ENCODE measurements at places on chromosomes 4 and X.

GRCh38 chrX:15221321-15221720 is 48.6 kb downstream of the ASB9 start:
- no peak for DNase-seq

DNA sequence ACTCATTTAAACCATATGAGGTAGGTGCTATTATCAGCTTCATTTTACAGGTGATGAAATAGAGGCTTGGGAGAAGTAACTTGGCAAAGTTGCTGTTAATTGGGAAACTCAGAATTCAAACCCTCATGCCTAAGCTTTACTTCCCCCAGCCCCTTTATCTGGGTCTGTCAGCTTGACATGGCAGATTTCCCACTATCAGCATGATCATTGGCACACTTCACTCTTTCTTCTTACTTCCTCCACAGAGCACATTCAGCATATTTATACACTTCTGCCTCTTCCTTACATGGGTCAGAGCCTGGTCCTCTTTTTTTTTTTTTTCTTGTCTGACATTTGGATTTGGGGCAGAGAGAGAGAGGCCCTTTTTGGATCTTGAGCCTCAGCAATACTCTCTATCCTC is 56.5 kb upstream of the ARX start:
- no peak for DNase-seq

GRCh38 chr4:48642421-48643374 is 137.4 kb downstream of the FRYL start:
- no peak for DNase-seq

DNA sequence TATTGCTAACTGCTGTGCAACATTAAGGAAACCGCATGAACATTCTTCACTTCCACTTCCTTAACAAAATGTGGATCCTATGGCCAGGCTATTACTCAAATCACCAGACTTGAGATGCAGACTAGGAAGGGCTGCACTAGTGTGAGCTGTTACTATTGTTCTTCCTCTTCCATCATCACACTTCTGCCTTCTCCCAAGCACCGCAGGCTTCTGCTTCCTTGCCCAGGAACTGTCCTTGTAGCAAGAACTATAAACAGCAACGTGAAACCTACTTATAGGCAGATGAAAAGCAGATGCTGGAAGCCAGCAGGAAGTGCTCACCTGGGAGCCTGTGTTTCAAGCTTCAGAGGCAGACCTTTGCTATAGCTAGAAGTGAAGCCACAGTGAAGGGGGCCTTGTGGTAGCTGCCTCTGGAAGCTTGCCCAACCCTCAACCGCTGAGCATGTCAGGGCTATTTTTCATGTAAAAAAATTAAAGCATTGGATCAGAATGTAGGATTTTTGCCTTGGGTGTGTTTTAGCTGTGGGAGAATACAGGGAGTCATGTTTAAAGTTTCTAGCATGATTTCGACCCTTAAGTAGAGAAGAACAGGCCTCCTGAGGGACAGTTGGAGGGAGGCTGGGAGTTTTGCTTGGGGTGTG is 43.9 kb downstream of the CLNK start:
- no peak for DNase-seq

DNA sequence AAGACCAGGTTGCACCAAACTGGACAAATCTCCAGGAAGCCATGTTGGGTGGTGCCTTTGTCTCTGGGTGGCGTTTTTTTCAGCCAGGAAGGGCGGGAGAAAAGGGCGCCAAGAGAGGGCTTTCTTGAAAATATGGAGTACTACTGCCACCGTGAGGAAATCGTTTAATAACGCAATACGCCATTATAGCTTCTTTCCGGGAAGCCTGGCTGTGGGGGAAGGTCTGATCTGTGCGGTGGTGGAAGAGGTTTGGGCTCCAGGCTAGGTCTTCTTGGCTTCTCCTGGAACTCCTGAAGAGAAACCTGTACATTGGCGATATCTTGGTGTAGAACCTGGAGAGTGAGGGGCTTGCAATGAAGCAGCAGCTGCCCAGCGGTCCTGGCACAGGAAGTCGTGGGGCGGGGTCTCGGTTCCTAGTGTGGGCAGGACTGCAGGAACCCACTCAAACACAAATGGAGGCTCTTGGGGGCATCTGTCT is 202.7 kb downstream of the OR13H1 start:
- peak; percentile 77 for DNase-seq

DNA sequence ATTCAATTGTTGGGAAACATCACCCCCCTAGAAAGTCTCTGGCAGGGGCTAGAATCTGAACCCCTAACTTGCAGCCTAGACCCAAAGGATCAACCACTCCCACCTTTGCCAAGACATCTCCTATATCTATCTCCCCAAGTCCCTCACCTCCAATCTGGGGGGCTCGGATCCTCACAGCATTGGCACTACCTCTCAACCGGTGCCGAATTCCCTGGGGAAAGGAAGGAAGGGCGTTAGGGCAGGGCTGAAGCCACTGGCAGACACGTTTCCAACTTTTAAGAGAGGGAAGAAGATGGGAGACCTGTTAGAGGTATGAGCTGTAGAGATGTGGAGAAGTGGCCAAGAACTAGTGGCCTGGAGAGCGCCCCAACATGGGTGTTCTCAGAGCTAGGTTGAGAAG is 2.7 kb downstream of the TIMM17B start:
- no peak for DNase-seq

GRCh38 chr4:106303548-106304281 is 12.3 kb downstream of the TBCK start:
- no peak for DNase-seq

DNA sequence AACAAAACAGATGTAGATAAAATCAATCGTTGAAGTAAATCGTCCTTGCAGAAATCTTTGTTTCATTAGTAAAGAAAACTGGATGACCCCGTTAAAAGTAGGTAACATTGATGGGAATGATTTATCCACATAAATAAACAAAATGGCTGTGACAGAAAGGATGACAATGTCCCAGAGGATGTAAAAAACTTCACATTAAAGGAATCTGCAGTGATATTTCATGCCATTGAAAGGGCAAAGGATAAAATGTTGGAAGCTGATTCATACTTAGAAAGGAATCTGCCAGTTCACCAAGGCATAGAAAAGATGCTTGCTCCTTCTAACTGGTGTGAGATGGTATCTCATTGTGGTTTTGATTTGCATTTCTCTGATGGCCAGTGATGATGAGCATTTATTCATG is 24.2 kb upstream of the EPGN start:
- no peak for DNase-seq

DNA sequence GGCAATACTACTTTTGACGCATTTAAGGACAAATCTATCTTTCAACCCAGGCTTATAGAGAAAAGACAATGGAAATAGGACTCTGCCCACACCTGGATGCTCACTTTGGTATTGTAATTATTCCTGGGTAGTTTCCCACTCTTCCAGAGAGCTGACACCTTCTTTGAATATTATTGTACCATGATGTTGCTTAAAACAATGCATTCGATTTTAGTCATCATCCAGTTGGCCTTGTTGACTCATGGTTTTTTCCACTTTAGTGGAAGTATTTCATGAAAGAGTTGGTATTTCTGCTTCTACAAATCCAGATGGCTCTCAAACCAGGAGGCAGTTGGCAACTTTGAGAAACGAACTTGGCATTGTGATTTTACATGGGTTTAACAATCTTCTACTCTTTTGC is 124.2 kb downstream of the ENOX2 start:
- no peak for DNase-seq

DNA sequence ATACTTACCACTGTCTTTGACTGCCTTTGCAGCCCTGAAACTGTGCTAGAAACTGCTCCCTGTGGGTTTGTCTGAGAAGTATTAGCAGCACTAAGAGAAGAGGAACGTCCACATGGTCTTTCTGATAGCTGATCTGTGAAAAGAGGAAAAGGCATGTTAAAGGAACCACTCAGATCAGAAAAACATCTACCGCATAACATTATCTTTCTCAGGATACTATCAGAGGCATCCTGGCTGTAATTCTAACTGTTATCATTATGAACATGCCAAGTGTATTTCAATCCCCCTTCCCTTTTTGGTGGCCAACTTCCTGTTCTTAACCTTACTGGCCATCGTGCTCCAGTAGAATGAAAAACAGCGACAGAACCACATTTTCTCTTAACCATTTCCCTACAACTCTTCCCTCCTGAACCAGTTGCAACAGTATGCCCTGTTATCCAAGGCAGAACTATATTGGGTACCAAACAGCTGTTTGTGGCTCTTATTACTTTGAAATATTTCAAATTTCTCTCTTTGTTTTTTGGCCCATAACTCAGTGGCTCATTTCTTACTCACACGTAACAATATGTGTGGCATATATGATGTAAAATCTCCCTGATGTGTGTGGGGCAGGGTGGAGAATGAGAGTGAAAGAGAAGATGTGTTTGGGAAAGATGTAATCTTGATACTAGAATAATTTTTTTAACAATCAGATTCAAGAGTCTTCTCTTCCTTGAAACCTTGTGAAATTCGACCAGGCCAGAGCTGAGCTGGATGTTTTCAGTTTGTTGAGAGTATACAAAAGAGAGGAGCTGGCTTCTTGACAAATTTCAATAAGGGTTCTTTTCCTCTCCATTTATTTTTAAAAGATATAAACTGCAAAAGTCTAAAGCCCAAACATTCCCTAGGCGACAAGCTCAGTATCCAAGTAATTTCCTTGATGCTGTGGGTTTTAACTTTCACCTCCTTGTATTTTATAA is 35.2 kb downstream of the ARHGEF6 start:
- no peak for DNase-seq

DNA sequence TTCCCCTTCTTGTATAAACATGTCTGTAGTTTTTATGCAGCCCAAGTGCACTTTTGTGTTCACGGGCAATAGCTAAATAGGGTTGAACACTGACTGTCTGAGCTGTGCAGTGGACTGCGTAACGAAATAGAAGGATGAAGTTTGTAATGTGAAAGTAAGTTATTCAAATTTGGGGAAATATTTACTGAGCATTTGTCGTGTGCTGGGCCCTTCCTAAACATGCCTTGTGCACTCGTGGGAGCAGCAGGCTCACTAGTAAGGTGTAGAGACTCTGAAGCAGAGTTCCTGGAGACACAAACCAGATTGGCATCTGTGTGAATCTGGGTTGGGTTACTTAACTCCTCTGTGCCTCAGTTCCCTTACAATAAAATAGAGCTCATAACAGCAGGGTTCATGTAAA is 51.7 kb upstream of the C1QTNF7 start:
- no peak for DNase-seq

GRCh38 chr4:110211007-110211769 is 12.8 kb upstream of the ELOVL6 start:
- peak; percentile 21 for DNase-seq

GRCh38 chr4:72311291-72311690 is 257.7 kb downstream of the ADAMTS3 start:
- DNase-seq, result no peak

DNA sequence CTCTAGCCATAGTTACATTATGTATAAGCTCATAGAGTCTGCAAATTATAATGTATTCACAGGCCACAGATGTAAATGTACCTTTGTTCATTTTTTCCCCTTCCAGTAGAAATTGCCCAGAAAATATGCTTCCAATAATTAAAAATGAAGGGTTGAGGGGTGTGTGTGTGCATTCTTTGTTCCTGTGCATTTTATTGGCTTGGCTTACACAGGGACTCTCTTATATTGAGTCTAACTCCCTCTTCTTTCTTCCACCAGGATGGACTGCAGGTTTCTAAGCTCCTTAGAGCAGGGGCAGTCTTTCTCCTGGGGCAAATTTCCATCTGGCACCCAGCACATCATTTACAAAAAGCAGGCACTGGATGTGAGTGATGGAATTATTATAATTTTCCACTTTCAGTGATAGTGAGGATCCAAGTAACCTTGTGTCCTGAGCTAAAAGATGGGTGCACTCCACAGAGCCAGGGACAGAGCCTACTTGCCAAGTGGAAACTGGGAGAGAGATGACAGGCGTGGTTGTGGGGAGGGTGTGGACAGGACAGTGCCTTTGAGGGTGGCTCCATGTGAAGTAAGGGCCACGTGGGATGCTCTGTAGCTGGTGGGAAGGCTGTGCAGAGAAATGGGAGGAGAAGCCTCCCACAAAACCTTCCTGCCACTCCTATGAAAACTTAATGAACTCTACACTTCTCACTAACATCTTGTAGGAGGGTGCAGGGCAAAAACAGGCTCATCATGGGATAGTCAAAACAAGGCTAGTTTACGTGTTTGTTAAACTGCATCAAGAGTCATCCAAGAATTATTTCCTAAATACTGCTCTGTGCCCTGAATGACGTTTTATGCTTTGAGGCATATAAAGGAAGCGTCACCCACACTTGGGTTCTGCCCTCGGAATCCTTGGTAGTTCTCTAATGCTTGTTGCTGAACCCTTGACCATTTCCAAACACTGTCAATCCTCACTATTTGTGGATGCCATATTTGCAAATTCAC is 16.0 kb downstream of the IGFBP7 start:
- no peak for DNase-seq

DNA sequence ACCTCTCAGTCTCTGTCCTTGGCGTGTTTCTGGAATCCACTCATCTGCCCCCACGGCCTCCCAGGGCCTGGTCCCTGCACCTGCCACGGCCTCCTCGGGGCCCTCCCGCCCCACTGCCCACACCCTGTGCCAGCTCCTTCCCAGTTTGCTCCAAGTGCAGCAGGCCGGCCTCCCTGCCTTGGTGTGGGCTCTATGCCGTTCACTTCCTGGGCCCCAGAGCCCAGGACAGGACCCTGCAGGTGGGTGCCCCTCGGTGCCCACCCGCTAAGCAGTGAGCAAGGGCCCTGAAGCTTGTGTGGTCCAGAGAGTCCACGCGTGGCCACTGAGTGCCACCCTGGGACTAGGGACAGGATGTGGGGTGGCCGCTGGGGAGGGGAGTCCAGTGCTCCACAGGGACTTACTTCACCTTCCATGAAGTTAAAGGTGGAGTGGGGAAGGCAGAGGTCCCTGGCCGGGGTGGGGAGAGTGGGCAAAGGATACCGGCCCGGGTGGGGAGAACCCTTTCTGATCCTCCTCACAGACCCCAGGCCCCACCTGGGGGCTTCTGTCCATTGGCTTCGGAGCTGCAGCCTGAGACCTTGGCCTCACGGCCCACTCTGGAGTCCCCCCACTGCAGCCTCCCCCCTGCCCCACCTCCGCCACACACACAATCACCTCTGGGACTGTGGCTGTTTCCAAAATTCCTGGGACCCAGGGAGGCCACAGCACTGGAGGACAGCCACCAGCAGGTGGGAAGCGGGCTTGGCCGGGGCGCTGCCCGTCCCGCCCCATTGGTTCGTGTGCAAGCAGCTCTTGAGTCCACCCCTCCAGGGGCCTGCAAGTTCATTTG is 60.0 kb upstream of the NKX1-1 start:
- DNase-seq, result no peak

DNA sequence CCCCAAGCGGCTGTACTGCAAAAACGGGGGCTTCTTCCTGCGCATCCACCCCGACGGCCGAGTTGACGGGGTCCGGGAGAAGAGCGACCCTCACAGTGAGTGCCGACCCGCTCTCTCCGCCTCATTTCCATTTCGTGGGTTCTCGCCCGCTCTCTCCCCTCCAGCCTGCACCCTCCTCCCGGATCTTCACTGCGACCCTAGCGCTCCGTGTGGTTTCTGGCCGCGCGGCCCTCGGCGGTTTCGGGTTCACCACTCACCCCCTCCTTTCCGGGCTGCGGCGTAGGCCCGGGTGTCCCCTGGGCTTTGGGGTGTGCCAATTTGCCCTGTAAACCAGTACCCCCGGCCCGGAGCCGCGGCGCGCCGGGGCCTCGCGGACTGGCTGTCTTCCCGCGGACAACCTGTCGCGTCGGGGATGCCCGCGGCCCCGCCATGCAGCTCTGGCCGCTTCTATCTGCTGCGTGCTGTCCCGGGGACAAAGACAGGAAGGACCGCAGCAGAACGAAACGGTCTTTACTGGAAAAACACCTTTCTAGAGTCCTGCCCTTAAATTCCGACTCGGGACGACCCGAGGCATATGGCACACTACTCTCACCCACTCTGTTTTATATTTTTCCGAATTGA is 737 bp downstream of the FGF2 start:
- no peak for DNase-seq
